ENCODE measurements at places on chromosomes 13 and 19. TPM values are rescaled to one million over a fixed set of nuclear protein-coding genes. Genes with fewer than 3 reads are reported as not detected.

ZNF112 gene
- 23.2 TPM for total RNA-seq

CEACAM1 gene
- 12.2 TPM for total RNA-seq

GRCh38 chr19:8131517-8131916 is 17.9 kb downstream of the FBN3 start:
- H3K27me3 ChIP-seq, result no peaks in the 10 kb centered on the region
- no peaks in the 10 kb centered on the region for H3K4me1 ChIP-seq
- H3K4me3 ChIP-seq, result no peak overlapping the region
- no peak for DNase-seq
- H3K27ac ChIP-seq, result no peak overlapping the region
- H3K36me3 ChIP-seq, result no peaks in the 10 kb centered on the region

DNA sequence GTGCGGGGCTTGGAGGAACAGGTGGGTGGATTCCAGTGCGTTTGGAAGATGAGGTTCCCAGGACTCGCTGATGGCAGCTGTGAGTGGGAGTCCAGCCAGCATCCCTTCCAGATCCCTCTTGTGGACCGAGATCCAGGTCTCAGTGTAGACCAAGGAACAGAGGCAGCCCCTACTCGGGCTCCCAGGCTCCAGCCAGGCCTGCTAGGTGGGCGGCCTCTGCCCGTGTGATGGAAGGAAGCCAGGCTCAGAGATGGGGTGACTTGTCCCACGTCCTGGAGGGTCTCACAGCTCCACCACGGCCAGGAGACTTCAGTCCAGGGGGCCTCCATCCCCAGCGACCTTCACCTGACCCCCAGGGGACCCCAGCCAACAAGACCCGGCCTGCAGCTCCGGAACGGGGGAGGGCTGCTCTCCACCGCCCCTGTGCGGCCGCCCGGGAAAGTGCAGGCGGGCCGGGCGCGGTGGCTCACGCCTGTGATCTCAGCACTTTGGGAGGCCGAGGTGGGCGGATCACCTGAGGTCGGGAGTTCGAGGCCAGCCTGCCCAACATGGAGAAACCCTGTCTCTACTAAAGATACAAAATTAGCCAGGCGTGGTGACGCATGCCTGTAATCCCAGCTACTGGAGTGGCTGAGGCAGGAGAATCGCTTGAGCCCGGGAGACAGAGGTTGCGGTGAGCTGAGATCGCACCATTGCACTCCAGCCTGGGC is 729 bp upstream of the MADCAM1 start:
- H3K36me3 ChIP-seq, result no peaks in the 10 kb centered on the region
- H3K4me3 ChIP-seq, result no peak overlapping the region
- no peak for DNase-seq

- no peak for DNase-seq
- H3K27ac ChIP-seq, result no peak overlapping the region
- no peaks in the 10 kb centered on the region for H3K27me3 ChIP-seq
- no peaks in the 10 kb centered on the region for H3K36me3 ChIP-seq
Measured at GRCh38 chr19:51070334-51071094, 5.6 kb upstream of the KLK13 start.
